ENCODE measurements at places on chromosomes 4 and X. TPM values are rescaled to one million over a fixed set of nuclear protein-coding genes. Genes with fewer than 3 reads are reported as not detected.

Gene VCX
- not detected for total RNA-seq

Gene DOK7
- total RNA-seq, result 4.3 TPM

Gene CEP44
- 9.5 TPM for total RNA-seq

DNA sequence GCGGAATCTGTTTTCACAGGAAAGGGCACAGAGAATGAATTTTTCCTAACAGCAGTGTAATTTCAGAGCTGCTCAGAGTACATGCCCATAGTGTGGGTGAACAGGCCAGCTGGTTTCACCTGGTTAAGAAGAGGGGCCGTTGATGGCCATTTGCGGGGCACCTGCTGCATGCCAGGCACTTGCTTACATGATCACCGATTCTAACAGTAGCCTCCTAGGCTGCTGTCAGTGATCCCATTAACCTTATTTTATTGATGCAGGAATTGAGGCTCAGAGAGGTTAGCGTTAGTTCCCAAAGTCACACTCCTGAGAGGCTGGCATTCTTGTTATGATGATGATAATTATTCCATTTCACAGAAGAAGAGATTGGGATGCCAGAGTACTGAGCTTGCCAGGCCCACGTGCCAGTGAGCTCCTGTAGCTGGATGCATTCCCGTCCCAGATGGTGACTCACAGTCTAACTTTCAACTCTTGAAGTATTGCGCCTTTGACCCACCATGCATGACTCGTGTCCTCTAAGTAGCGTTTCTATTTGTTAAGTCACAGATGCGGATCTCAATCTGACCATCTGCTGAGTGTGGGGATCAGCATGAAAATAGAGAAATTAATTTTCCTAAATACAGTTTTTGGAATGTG is 76.5 kb downstream of the PSAPL1 start:
- peak; percentile 88 for ATAC-seq

- no peak for ATAC-seq
Measured at GRCh38 chrX:51802917-51803688, 59.9 kb downstream of the GSPT2 start.

DNA sequence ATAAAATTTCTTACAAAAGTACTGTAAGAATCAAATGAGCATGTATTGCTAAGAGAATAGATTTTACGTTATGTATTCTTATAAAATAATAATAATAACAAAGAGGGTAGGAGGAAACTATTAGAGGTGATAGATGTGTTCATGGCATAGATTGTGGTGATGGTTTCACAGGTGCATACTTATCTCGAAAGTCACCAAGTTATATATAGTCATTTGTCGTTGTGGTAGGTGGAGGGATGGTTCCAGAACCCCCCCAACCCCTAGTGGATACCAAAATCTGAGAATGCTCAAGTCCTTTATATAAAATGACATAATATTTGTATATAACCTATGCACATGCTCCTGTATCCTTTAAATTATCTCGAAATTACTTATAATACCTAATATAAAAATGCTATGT is 36.7 kb upstream of the H2AZ1 start:
- no peak for ATAC-seq

- no peak for ATAC-seq
Measured at GRCh38 chr4:150999086-150999485, 16.0 kb downstream of the LRBA start.

All from gastroesophageal sphincter (tissue), 4 donors.